Stimulated activated CD8-positive, alpha-beta memory T cell treated with anti-CD3 and anti-CD28 coated beads, Interleukin-4, amount 100 ng/mL, for 1 hour (primary cell): ENCODE measurements at places on chromosomes 4 and X.

- DNase-seq = no peak
These were observed 372.2 kb downstream of the INPP4B start for GRCh38 chr4:142473960-142474338.

DNA sequence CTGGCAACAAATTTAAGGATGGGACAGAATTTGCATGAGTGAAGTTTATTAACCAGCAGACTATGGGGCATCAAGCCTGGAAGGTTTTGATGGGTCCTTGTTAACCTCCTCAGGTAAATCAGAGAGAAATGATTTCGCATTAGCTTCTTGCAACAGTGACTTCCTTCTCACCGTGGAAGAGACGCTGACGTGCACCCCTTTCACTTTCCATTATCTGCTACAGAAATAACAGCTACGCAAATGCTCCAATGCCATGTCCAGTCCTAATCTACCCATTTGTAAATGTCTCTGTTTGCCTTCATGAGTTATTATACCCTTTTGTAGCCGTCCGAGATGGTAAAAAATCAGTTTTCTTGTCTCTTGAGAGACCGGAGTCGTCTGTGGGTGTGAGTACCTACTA lies 100.3 kb downstream of the SLC34A2 start:
- no peak for DNase-seq

- no peak for DNase-seq
These were observed 352.8 kb downstream of the DHRSX start for GRCh38 chrX:2147928-2148327.

DNA sequence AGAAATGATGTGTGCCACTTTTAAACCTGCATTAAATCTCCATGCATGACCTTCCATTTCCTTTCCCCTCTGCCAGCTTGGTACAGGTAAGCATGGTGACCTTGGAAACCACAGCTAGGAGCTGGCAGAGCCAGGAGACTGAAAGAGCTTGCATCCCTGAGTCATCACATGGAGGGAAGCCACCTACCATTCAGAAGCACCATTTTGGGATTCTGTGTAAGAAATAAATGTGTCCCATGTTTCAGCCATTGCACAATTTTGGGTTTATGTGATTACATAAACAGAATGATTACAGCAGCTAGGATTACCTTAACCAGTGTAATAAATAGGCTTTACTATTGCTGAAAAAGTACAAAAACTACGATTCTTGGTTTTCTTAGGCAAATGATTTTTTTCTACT lies 17.3 kb upstream of the CCDC149 start:
- DNase-seq = no peak

DNA sequence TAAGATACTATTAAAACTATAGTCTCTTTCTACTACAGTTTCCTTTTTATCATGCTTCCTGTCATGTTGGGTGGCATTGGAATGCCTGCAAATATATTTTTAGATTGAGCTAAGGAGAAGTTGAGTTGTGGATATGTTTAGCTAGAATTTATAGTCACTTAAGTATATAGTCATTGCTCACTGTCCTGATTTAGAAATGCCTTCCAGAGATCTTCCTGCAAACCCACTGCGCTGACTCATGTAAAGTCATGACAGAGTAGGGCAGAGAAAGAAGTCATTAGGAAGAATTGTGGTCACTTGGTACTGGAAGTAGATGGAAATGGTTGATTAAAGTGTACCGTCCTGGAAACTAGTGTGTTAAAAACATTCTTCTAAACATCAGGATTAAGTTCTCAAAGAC lies 490.3 kb upstream of the PABPC4L start:
- DNase-seq = no peak

GRCh38 chrX:103628386-103629317 lies at the start of gene TCEAL1:
TSS of gene TCEAL1 (plus strand) at chrX:103628975. CDS start at chrX:103629917, 942 bp downstream.
- DNase-seq = no peak

DNA sequence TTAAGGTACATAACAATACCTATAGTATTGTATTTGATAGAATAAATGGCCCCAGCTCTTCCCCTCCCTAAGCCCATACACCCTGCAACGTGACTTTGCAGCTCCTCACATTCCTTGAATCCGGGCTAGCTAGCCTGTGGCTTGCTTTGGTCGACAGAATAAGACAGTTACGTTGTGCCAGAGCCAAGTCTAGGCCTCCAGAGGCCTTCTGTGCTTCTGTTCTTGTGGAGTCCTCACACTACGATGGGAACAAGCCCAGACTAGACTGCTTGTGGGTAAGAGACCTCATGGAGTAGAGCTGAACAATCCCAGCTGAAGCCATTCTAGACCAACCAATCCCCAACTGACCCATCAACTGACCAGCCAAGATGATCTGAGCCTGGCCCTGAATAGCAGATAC lies 102.4 kb upstream of the PLAC1 start:
- no peak for DNase-seq

DNA sequence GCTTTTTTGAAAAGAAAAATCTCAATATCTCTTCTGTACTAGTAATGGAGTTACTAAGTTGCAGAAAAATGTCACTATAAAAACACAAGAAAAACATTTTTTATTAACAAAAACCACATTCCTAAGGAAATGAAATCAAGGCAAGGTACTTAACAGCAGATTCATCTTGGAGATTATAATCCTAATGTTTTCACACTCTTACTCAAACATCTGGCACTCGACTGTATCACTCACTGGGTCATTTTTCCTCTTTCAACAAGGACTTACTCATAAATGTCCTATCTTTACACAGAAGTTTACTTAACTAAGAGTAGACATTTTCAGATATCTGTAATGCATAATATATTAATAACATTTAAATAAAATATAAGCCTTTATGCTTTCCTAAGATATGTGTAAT lies 216.6 kb downstream of the NR3C2 start:
- DNase-seq = no peak

GRCh38 chr4:119897260-119897659 lies 169.4 kb downstream of the MAD2L1 start:
- no peak for DNase-seq

DNA sequence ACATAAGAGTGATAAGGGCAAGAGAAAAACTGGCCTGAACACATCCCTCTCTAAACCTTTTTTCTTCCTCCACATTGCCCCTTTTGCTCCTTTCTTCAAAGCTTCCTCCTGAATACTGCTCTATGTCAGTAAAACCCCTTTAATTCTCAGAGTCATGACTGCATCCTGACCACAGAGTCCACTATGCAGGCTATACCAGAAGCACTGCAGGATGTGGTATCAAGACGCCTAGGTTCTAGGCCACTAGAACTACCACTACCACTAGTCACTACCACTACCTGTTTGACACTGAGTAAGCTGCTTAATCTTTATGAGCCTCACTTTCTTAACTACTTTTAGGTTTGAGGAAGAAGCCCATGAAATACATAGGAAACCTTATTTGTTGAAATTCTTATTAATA lies 38.7 kb downstream of the ARHGEF9 start:
- no peak for DNase-seq

GRCh38 chr4:114093221-114093715 lies 113.8 kb upstream of the ARSJ start:
- DNase-seq = no peak

DNA sequence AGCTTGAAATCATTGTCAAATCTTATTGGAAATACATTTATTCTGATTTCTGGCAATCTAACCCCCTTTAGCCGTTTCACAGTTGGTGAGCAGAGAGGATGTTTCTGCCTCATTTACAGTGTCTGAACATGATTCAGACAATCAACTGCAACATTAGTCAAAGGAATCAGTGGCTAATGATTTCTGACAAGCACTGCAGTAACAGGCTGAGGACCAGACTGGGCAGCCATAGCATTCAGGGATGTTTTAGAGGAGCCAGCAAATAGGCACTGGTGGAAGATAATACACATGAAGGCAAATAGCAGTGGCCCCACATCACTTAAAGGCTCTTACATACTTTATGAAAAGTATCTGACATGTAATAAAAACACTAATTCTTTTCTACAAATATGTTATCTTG lies 102.8 kb downstream of the TTC29 start:
- no peak for DNase-seq

DNA sequence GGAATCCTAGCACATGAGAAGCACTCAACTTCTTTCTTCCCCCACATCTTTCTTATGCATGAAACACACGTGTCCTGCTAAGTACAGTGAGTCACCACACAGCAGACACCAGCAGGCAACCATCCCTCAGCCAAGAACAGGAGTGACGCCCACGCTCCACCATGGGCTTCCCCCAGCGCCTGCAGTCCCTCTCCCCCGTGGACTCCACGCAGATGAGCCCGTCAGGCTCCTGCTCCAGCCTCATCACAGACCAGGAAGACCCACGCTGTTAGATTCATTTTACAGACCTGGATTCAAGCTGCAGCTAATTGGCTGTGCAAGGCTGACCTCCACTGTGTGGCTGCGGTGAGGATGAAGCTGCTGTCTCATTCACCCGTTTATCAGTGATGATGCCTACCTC lies 16.7 kb downstream of the HMX1 start:
- DNase-seq = no peak

DNA sequence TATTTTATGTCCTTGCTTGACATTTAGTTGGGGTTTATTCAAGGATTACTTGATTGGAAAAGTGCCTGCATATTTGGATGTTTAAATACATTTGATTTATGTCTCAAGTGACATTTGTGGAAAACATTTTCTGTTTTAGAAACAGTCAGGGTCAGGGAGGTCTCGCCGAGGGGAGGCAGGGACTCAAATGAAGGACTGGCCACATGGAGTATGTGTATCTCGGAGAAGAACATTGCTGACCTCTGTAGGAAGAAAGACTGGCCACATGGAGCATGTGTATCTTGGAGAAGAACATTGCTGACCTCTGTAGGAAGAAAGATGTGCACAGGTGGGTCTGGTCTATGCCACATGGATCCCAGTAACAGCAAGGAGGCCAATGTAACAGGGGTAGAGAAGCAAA lies 233.6 kb downstream of the TRIML1 start:
- DNase-seq = no peak

- DNase-seq = no peak
These were observed 196.4 kb downstream of the DMD start for GRCh38 chrX:33014949-33015348.

DNA sequence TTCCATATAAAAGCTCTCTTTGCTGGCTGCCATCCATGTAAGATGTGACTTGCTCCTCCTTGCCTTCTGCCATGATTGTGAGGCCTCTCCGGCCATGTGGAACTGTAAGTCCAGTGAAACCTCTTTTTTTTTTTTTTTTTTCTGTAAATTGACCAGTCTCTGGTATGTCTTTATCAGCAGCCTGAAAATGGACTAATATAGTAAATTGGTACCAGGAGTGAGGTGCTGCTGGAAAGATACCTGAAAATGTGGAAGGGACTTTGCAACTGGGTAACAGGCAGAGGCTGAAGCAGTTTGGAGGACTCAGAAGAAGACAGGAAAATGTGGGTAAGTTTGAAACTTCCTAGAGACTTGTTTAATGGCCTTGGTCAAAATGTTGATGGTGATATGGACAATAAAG lies 124.3 kb upstream of the AADAT start:
- no peak for DNase-seq

- DNase-seq = no peak
These were observed 56.6 kb upstream of the C4orf54 start for GRCh38 chr4:99714179-99714578.

- no peak for DNase-seq
These were observed 26.7 kb downstream of the HTT-AS start for GRCh38 chr4:3047464-3048286.

- DNase-seq = no peak
These were observed 111.3 kb downstream of the KLHL8 start for GRCh38 chr4:87109121-87109520.

- peak; percentile 3 for DNase-seq
These were observed 17.2 kb downstream of the SPIN3 start for GRCh38 chrX:56978172-56978571.

GRCh38 chr4:97349468-97350186 lies 793.6 kb downstream of the STPG2 start:
- no peak for DNase-seq

GRCh38 chr4:134160211-134160610 lies 41.4 kb downstream of the PABPC4L start:
- no peak for DNase-seq

GRCh38 chr4:112860830-112861690 lies 188.4 kb upstream of the ANK2 start:
- DNase-seq = no peak

DNA sequence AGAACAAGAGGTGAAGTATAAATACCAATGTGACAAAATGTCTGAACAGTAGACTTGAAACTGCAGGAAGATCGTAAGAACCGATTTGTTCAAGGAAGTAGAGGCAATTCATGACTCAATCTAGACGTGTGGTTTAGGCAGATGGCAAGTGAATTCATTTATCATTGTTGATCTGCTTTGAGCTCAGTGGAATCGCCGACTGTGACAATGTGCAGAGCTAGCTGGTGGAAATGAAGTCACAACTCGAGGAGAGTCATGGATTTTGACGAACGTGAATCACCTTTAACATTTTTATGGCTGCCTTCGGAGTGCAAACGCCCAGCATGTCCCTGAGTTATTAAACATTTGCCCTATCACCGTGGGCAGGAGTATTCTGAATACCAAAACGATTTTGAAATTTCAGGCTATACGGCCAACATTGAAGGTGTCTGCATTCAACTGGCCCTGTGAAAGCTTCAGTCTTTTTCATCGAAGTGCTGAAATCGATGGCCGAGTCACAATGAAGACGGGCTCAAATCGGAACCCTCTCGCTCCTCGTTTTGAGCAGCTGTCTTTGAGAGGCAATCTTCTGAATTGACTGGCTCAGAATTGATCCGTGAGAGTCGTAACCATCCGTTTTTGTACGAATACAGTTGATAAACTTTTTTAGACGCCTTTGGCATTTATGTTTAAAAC lies 689 bp upstream of the OGT start:
- DNase-seq = no peak

DNA sequence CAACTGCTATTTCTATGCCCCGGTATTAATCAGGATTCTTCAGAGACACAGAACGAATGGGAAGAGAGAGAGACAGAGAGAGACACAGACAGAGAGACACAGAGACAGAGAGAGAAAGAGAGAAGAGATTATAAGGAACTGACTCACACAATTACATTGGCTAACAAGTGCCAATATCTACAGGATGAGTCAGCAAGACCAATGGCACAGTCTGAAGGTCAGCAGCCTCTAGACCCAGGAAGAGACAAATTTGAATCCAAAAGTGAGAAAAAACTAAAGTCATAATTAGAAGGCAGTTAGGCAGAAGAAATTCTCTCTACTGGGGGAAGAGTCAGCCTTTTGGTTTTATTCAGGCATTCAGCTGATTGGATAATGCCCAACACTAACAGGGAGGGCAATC lies 187.3 kb downstream of the MAB21L2 start:
- no peak for DNase-seq

GRCh38 chrX:70527610-70528345 lies 83.1 kb downstream of the DLG3 start:
- DNase-seq = no peak

DNA sequence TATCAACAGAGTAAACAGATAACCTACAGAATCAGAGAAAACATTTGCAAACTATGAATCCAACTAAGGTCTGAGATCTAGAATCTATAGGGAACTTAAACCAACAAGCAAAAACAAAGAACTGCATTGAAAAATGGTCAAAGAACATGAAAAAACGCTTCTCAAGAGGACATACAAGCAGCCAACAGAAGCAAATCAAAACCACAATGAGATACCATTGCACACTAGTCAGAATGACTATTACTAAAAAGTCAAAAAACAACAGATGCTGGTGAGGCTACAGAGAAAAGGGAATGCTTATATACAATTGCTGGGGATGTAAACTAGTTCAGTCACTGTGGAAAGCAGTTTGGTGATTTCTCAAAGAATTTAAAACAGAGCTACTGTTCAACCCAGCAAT lies 255.7 kb downstream of the TMEM47 start:
- DNase-seq = no peak
